ENCODE measurements at places on chromosomes 5 and 9.

- DNase-seq: peak; percentile 40
These were observed 6.6 kb downstream of the PCDH12 start for GRCh38 chr5:141951332-141951781.

DNA sequence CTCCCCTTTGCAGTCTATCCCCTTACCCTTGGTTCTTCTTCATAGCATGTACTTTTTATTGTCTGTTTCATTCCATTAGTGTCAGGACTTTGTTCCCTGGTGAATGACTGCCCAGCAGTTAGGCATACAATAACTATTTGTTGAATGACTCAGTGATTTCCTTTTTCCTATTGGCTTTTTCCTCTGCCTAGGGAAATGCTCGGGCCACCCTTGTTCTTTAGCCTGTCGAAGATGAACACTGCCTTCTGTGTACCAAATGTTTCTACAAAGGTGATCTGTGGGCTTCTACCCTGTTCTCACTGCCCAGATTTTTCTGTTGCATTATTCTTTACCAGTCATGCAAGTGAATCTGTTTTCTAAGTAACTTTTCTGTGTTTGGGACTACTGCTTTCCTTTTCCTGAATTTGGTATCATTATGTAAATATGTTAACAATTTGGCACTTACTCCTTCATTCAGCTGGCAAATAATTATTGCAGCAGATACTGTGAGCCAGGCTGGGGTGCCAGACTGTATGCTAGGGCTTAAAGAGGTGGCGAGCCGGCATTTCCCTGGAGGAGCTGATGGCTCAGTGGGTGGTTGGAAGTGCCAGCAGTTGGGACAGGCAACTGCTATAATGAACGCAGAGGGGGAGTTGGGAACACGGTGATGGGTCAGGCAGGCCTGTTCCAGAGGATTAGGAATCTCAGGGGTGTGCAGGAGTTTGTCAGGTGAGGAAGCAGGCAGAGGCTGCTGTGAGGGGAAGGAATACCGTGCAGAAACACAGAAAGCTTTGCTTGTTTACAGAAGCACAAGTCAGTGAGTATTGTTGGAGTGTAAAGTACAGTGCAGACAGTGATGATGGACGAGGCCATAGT, 30.6 kb downstream of the KDM4C start:
- peak; percentile 16 for DNase-seq

GRCh38 chr5:6728795-6729183, 15.6 kb downstream of the TENT4A start:
- no peak for DNase-seq

- DNase-seq: no peak
These were observed 247.1 kb upstream of the ELAVL2 start for GRCh38 chr9:24073007-24073592.

DNA sequence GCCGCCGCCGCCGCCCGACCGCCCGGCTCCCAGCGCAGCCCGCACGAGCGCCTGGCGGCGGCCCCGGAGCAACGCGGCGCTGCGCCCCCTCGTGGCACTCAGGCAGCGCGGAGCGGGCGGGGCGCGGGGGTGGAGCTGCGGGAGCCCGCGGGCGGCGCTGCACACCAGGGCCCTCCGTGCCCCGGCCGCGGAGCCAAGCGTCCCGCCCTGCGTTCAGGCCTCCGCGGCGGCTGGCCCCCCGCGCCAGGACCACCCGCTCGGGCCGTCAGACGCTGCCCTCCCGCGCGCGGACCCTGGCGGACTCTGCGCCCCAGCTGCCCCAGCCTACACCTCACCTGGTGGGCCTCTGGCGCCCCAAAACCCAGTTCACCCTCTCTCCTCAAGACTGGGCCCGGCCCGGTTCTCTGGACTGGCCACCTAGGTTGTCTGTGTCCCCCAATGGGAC, at the start of gene RASGEF1C:
RASGEF1C (minus strand) TSS at position 75 of the 445 bp plus-strand sequence. CDS start 71,159 bp downstream, outside the sequence.
- peak; percentile 87 for DNase-seq

DNA sequence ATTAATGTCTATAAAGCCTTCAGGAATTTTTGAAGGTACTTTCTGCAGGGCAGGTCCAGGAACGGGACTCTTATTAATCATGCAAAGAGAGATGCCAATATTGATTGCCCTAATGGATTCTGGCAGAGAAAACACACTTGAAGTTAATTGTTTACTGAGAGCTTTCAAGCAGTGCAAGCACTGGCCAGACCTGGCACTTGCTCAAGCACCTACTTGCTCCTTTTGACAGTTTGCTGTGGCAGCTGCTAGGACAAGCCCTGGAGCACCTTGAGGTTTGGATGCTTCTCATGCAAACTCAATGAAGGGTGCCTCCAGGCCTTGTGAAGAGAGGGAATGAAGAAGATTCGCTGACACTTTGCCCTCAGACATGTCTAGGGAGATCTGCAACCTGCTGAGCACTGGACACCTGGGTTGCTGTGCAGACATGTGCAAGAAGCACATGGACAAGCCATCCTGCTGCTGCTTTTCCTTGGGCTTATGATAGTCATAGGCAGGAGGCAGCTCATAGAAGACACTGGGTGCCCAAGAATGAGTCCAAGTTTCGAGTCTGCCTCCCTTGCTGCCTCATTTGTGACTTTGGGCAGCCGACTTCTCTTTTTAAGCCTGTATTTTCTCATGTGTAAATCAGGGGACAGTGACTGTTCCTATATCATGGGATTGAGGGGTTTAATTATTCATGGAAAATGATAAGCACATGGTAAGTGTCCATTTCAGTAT, 88.8 kb upstream of the EQTN start:
- no peak for DNase-seq

DNA sequence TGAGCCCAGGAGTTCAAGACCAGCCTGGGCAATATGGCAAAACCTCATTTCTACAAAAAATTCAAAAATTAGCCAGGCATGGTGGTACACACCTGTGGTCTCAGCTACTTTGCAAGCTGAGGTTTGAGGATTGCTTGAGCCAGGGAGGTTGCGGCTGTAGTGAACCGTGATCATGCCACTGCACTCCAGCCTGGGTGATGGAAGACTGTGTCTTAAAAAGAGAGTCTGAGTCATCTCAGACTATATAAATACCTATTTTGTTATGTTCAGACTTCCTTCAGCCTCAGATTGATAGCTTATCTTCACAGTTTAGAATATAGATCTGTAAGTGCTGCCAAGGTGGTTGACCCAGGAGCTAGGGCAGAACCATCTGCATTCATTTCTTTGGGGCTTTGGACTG, 1.6 kb upstream of the PAIP2 start:
- no peak for DNase-seq

DNA sequence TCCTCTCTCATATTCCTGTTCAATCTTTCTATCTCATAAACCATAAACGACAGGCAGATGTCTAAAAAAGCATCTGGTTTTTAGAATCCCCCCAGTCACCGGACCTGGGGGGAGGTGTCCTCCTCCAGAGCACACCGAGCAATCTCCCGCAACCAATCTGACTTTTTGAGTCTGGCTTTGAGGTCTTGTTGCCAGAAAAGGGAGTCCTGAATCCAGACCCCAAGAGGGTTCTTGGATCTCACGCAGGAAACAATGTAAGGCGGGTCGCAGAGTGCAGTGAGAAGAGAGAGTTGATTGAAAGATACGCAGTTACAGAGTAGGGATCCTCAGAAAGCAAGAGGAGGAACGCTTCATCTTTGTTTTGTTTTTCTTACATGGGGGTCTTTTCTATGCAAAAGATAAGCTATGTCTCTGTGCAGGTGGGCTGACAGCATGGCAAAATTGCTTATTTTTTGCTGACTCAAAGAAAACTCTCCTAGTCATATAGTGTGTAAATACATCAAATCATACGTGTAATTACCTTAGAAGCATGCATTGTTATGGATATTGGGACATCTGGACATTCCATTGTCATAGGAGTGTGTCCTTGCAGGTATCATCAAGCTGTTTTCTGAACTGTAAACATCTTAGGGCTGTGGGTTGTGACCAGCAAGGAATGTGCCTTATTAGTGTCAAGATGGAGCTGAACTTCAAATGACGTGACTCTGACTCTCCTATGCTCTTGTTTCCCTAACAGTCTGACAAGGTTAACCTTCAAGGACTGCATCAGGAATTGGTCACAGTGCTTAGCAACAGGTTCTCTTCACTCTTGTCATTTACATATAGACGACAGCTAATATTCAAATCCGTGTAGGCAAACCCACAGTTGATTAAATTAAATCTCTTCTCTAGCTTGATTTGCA, 159.3 kb upstream of the DAPK1 start:
- DNase-seq: no peak

GRCh38 chr5:56673171-56673570, 142.2 kb upstream of the MAP3K1 start:
- no peak for DNase-seq

GRCh38 chr9:108565651-108566378, 290.0 kb downstream of the ACTL7B start:
- DNase-seq: no peak

DNA sequence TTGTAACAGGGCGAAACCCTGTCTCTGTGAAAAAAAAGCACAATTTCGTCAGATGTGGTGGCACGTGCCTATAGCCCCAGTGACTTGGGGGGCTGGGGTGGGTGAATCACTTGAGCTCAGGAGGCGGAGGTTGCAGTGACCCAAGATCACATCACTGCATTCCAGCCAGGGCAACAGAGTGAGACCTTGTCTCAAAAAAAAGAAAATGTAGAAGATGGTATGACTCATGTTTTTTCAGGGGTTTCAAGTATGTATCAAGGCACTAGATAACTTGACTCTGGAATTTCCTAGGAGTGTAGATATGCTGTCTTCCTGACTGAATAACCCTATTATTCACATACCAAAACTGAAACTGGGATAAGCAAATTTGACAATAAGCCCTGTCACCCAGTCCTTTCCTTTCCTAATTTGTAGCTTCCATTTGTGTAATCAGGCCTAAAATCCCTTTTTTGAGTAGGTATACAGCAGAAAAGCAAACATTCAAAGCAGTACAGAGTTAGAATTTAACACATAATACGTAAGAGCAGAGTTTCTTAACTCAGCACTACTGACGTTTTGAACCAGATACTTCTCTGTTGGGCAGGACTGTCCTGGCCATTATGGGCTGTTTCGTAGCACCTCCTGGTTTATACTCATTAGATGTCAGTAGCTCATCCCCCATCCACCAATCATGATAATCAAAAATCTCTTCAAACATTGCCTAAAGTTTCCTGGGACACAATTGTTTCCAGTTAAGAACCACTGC, 17.3 kb upstream of the ANKRD18B start:
- DNase-seq: no peak

All from kidney (tissue), 22 donors.